Activated CD4-positive, alpha-beta T cell treated with anti-CD3 and anti-CD28 coated beads for 36 hours (primary cell): ENCODE measurements at places on chromosomes 7 and 10. TPM values are rescaled to one million over a fixed set of nuclear protein-coding genes. Genes with fewer than 3 reads are reported as not detected.

DNA sequence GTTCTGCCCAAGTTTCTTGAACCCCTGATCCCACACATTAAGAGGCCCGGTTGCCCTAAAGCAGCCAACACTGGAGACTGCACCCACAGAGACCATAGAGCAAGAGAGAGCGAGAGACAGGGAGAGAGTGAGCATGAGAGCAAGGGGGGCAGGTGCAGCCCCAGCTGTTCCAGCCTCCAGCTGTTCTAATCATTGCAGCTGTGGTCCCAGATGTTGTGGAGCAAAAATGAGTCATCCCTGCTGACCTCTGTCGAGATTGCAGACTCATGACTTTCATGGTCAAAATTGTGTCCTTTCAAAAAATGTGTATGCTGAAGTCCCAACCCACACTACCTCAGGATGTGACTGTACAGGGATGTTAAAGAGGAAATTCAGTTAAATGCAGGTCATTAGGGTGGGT is 143.9 kb upstream of the FRMD4A start:
- DNase-seq, result no peak

DNA sequence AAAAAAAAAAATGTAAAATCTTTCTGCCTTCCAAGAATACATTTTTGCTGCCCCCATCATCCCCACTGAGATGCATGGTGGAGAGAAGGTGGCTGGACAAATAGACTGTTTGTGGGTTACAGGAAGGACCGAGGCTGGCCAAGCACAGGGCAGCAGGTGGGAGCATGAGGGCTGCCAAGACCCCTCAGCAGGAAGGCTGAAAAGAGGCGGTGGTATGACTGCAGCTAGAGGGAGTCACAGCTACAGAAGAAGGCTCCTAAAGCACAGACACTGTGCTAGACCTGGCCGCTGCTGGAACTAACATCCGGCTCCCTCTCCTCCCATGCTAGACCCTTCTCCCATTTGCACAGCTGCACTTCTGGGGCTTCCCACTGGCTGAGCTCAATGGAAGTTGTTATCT is 289.6 kb downstream of the TCERG1L start:
- DNase-seq, result no peak

The CNTNAP2 gene
- not detected for total RNA-seq

DNA sequence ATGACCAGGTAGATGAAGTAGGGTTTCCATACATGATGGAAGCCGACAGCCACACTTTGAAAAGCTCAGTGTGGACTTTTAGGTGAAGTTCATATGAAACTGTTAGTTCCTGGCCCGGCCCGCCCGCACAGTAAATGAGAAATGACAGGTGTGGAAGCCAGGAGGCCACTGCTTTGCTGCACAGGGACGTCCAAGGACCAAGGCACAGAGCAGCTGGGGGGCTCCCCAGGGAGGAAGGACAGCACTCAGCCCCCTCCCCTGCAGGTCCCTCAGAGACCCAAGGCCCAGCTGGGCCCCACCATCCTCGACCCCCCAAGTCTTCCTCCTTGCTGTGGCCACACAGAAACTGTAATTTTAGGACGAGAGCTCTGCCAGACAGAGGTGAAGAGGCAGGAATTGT is 219.2 kb downstream of the PTPRN2 start:
- no peak for DNase-seq

GRCh38 chr10:101143345-101143630 is 12.2 kb downstream of the TLX1 start:
- DNase-seq, result no peak

DNA sequence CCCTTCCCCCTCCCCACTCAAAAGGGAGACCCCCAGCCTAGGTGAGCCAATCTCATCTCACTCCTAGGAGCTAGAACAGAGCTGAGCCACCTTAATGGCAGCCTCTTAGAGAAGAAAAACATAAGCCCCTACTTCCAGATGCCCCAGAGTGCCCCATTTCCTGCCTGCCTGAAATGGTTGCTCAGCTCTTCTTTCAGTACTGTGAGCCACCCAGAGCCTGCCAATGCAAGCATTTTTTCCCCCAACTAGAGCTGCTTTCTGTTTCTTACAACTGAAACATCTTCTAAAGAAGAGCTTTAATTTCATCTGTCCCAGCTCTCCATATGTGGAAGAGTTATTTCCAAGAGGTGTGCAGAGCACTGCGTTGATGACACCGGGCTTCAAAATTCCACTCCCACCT is 136.7 kb downstream of the PLPP4 start:
- DNase-seq, result no peak

DNA sequence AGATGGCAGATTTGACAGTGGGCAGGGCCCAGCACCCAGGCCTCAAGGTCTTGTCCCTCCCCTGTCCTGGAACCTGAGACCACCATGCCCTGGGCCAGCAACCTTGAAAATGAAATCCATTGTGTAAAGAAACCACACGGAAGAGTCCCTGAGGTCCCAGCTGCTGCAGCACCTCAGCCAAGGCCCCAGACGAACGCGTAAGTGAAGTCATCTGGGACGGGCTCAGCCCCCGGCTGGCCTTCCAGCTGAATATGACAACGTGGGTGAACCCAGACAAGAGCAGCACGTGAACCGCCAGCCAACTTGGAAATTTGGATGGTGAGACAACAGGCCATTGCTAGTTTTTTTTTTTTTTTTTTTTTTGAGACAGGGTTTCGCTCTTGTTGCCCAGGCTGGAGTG is 70.3 kb downstream of the CYTH3 start:
- DNase-seq, result no peak

- DNase-seq, result no peak
Observed at GRCh38 chr10:70694418-70695141, 22.3 kb downstream of the ADAMTS14 start.

DNA sequence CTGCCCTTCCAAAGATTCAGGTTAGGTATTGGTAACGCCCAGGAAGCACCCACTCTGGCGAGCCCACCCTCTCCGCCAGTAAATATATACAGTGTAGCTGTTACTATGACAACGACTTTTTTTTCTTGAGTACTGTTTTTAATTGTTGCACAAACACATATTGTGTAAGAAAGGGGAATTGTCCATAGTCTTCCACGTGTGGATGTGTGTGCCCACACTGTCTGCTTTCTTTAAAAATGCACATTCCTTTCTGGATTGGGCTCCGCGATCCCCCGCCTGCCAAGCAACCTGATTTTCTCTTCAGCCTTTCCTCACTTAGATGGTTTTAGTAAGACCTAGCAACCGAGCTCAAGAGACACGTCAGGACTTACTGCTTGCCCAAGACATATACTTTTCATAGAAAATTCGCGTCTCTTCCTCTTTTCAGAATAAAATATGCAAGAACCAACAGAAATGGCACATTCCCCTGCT is 247.8 kb downstream of the EBF3 start:
- no peak for DNase-seq

DNA sequence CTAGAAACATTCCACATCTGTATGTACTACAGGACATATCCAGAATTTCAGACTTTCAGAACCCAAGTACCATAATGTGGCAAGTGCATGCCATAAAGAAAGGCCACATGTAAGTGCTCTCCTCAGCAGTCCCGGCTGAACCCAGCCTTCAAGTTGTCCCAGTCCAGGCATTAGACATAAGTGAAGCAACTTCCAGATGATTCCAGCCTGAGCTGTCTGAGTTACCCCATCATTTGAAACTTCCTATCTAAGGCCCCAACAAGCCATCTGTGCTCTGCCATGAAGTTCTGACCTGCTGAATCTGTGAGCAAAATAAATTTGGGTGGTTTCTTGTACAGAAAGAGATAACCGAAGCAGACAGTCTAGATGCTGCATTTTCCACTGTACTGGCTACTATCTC is 218.8 kb downstream of the IPMK start:
- DNase-seq, result no peak

The SEC61A2 gene
- 11.3 TPM for total RNA-seq

DNA sequence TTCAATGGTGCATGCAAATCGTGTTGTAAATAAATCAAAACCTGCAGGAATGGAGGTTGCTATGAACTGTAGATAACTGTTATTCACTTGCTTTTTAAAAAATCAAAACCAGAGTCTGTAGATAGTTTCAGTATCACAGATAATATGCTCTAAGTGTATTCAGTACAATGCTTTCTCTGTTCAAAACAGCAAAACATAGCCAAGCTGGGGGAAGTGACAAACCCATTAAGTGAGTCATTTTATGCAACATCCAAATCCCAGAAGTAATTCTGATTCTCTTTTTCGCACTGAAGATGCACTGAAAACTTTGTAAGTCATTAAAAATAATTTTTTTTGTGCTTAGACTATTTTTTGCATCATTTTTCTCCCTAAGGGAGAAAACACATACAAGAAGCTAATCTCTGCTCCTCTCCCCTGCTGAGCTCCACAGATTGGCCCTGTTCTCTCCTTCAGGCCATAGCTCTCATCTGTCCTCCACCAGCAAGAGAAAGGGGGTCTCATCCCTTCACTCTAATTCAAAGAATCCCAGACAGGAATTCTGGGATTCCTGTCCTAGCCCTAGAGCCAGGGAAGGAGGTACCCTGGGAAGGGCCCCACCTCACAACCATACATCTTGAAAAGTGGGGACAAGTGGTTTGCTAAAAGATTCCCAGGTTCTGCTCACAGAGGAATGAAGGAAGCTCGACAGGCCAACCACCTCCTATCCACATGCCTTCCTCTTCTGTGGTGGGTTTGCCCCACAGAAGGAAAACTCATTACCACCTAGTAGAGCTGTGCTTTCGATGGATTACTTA is 4.9 kb downstream of the PRTFDC1 start:
- no peak for DNase-seq

The GSTO2 gene
- total RNA-seq, result 2.8 TPM

GRCh38 chr7:70527520-70528115 is 604.3 kb upstream of the GALNT17 start:
- DNase-seq, result no peak

The SDK1 gene
- 1.1 TPM for total RNA-seq

The ACSM6 gene
- total RNA-seq, result not detected

- no peak for DNase-seq
Observed at GRCh38 chr10:24571870-24572450, 151.7 kb downstream of the ARHGAP21 start.

GRCh38 chr7:140294454-140294853 is 103.9 kb downstream of the SLC37A3 start:
- no peak for DNase-seq

The SLC26A3 gene
- not detected for total RNA-seq

The LMTK2 gene
- 10.0 TPM for total RNA-seq

The CRYGN gene
- total RNA-seq, result 0.11 TPM

The KIAA1549 gene
- 0.53 TPM for total RNA-seq

DNA sequence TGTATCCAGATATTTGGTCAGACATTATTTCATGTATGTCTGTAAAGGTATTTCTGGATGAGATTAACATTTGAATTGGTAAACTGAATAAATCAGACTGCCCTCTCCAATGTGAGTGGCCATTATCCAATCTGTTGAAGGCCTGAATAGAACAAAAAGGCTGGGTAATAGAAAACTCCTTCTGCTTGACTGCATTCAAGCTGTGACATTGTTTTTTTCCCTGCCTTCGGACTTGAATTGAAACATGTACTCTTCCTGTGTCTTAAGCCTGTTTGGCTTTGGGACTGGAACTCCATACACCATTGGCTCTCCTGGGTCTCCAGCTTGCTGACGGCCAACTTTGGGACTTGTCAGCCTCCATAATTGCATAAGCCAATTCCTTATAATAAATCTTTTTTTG is 36.0 kb upstream of the ARHGAP21 start:
- DNase-seq, result no peak
